ENCODE measurements at places on chromosomes 5 and 9.

- no peak for DNase-seq
These were observed 173.9 kb upstream of the ZNF462 start for GRCh38 chr9:106689089-106689488.

GRCh38 chr9:134676886-134677285 is 35.3 kb downstream of the COL5A1 start:
- DNase-seq = no peak

GRCh38 chr9:71058660-71059059 is 62.8 kb downstream of the TRPM3 start:
- DNase-seq = no peak

DNA sequence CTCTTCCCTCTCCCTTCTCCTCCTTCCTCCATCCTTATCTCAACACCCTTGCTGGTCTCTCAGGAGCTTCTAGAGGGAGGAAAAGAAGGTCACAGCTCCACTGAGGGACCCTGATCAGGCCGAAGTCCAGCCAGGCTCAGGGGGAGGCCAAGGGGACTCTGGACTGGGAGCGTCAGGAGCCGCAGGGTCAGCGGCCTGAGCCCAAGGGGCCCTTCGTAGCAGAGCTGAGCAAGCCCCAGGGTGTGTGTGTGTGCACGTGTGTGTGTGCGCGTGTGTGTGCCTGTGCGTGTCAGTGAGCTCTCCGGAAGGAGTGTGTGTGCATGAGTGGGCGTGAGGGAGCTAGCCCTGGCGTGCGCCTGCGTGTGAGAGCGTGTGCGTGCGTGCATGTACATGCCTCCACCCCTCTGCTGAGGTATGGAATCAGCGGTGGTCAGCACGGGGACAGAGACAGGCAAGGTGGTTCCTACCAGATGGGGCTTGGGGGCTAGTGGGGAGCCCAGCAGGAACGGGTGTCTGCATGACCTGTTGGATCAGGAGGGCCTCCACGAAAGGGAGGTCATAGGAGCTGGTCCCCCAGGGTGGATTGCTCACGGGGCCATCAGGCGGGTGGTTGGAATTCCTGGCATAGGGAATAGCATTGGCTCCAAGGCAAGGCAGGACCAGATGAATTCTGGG is 10.0 kb upstream of the AGPAT2 start:
- no peak for DNase-seq

GRCh38 chr9:129613520-129614175 is 7.3 kb downstream of the C9orf50 start:
- DNase-seq = peak; percentile 81

DNA sequence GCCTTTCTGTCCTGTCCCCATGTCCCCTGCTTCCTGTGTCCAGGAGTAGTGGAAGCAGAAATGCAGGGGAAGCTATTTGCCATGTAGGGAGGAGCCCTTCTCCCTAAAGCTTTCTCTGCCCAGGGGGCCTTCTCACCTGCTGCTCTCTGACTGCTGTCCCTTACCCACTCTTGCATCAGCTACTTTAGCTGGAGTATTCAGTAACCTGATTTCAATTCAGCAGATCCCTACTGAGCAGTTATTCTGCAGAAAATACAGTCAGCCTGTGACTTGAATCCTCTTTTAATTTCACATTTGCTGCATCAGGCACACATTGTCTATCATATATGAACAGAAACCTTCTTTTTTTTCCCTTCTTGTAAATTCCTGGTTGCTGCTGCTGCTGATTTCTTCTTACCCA is 90.4 kb downstream of the MVB12B start:
- DNase-seq = no peak

- DNase-seq = no peak
These were observed 216.9 kb downstream of the ARRDC3 start for GRCh38 chr5:91166059-91166807.

- no peak for DNase-seq
These were observed 170.6 kb downstream of the RMI1 start for GRCh38 chr9:84151236-84151635.

GRCh38 chr9:97507428-97507984 is 6.0 kb downstream of the TMOD1 start:
- DNase-seq = no peak

DNA sequence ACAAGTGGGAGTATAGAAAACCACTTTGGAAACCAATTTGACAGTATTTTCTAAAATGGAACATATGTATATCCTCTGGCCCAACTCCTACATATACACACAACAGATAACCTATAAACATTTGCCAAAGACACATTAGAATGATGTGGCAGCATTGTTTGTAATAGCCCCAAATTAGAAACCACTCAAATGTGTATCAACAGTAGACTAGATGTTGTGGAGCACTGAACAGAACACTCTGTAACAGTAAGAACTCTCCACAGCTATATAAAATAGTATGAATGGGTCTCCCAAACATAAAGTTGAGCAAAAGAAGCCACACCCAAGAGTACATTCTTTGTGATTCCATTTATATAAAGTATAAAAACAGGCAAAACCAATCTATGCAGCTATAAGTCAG is 6.1 kb downstream of the ZNF622 start:
- no peak for DNase-seq

- no peak for DNase-seq
These were observed 147.6 kb downstream of the ST8SIA4 start for GRCh38 chr5:100755435-100755834.

GRCh38 chr9:137551264-137552021 is at the start of gene MRPL41:
Gene MRPL41 (plus strand): TSS chr9:137551879. CDS start chr9:137552082, 203 bp downstream.
- peak; percentile 86 for DNase-seq

DNA sequence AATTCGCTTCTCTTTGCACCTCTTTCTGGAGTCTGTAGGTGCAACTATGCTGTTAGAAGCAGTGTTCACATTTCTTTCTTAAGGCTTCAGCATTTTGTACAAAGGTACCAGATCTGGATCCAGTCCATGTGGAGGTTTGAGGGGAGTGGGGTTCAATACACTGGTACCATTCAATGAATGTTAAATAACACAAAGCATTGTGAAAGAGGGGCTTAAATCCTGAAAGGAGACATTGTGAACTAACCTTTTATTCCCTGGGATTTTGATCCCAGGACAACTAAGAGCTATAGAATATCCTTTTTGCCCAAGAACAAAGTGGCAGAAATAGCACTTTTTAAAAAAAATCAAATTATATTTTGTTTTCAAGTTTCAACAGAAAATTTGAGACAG is 107.7 kb upstream of the VCAN start:
- DNase-seq = no peak

DNA sequence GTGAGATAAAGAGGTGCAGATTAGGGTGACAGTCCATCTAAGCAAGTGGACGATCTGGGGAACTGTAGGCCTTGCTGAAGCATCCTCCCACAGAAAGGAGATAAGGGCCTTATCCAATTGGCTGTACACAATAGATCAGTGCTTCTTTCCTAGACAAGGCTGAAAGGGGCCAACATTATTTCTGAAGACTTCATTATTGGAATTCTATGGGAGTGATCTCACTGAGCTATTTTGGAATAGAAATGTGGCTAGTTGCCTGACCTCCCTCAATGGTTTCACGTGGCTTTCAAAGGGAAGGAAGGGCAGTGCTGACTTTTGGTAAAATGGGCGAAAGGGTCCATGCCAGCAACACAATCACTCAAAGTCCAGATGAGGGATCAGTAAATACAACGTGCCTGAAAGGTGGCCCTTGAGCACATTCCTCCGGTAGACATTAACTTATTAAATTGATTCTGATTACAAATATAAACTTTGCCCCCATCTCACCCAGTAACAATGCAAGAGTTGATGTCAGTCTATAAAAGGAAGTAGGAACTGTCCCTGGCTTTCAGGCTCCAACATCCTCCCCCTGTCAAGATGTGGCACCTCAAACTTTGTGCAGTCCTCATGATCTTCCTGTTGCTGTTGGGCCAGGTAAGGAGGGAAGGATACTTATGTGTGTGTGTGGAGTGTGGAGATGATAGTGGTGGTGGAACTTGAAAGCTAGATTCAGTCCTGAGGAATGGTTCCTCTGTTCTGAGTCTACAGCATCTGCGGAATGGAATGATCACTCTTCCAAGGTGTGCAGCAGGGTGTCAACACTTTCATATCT is at the start of gene LEAP2:
TSS of gene LEAP2 (plus strand) at position 550 of the 811 bp plus-strand sequence. CDS start at position 577, 27 bp downstream.
- no peak for DNase-seq

DNA sequence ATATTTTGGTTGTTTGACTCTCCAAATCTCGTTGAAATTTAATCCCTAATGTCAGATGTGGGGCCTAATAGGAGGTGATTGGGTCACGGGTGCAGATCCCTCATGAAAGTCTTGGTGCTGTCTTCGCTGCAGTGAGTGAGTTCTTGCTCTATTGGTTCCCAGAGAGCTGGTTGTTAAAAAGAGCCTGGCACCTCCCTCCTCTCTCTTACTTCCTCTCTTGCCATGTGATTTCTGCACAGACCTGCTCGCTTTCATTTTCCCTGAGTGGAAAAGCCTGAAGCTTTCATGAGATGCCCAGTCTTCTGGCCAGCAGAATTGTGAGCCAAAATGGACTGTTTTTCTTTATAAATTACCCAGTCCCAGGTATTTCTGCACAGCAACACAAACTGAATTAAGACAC is 221.6 kb downstream of the MAT2B start:
- peak; percentile 10 for DNase-seq

All from hippocampal formation (tissue), 2 donors.